ENCODE measurements at places on chromosomes 6 and 20. TPM values are rescaled to one million over a fixed set of nuclear protein-coding genes. Genes with fewer than 3 reads are reported as not detected.

The ASIP gene
- total RNA-seq, result not detected

The PXDC1 gene
- total RNA-seq, result 15.2 TPM

The ECT2L gene
- total RNA-seq, result not detected

The BNIP5 gene
- not detected for total RNA-seq

The HSPA12B gene
- 0.48 TPM for total RNA-seq

The TSBP1 gene
- not detected for total RNA-seq

The TREM1 gene
- not detected for total RNA-seq

The RALGAPA2 gene
- 2.1 TPM for total RNA-seq

The EYS gene
- not detected for total RNA-seq

The ZC2HC1B gene
- not detected for total RNA-seq

The SYCP2L gene
- total RNA-seq, result 2.8 TPM

The MUC21 gene
- not detected for total RNA-seq

The SPATA25 gene
- total RNA-seq, result 0.77 TPM

The HAO1 gene
- total RNA-seq, result not detected

The RGS19 gene
- 20.7 TPM for total RNA-seq

The SUPT3H gene
- total RNA-seq, result 5.6 TPM

The COMMD7 gene
- total RNA-seq, result 63.7 TPM

The LRRN4 gene
- total RNA-seq, result not detected

The PGC gene
- total RNA-seq, result not detected

The PREX1 gene
- 11.8 TPM for total RNA-seq

The ADGRF4 gene
- total RNA-seq, result 6.8 TPM

The MYT1 gene
- total RNA-seq, result 0.05 TPM

The PHACTR1 gene
- total RNA-seq, result not detected

The SLC16A10 gene
- 0.44 TPM for total RNA-seq

The TUBB1 gene
- total RNA-seq, result not detected

The PNRC1 gene
- total RNA-seq, result 22.9 TPM

The FOXQ1 gene
- 3.7 TPM for total RNA-seq

The TCF15 gene
- total RNA-seq, result not detected

The TMEM244 gene
- total RNA-seq, result not detected

The BTN1A1 gene
- not detected for total RNA-seq

The FAM83C gene
- total RNA-seq, result not detected

The GCM1 gene
- total RNA-seq, result not detected

The LTB gene
- 0.33 TPM for total RNA-seq

The ADRM1 gene
- 177 TPM for total RNA-seq

The DPPA5 gene
- total RNA-seq, result not detected

The PRL gene
- not detected for total RNA-seq

The SNAP25 gene
- total RNA-seq, result 16.8 TPM

The CDSN gene
- not detected for total RNA-seq
